ENCODE measurements at places on chromosomes 13 and 19.

- DNase-seq, result no peak
Observed at GRCh38 chr19:35742121-35742724, at the start of gene IGFLR1. Gene IGFLR1 (minus strand): TSS chr19:35742452. CDS start chr19:35741180, 1,272 bp downstream.

DNA sequence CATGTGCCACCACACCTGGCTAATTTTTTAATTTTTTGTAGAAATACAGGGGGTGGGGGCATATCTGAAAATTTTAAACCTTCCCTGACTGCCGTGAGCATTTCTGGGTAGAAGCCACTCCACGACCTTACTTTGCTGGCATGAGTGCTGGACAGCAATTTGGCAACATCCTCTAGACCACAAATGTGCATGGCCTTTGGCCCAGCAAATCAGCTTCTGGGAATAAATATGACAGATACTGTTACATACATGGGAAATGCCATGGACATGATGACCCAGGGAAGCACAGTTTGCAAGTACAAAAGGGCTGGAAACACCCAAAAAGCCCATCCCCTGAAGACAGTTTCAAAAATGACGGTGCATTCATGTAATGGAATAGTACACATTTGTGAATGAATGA lies 3.2 kb upstream of the PVR start:
- DNase-seq, result peak; percentile 49

DNA sequence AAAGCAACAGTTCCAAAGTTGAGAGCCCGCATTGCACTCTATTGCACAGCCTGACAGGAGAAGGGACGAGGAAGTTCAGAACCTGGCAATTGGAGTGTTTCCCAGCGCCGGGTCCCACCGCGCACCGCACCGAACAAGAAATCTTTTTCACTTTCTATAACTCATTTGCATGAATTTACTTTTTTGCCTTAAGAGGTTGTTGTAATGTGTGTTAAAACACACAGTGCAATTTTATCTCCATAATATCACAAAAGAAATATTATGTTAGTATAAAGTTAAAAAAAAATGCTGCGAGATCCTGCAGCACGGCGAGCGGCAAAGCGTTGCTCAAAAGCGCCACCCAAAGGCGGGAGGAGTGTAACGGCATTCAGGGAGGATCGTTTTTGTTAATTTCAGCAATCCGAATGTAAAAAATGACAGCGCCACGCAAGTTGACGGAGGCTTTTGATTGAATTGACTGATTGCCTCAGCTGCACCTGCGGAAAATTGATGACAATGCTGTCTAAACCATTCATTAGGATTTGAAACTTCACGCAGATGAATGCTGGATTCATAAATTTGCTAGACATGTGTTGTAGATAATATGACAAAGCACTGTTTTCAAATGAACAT lies 303.6 kb upstream of the ZNF507 start:
- DNase-seq, result peak; percentile 68

- DNase-seq, result no peak
Observed at GRCh38 chr19:4510435-4511255, 7.6 kb downstream of the PLIN4 start.

DNA sequence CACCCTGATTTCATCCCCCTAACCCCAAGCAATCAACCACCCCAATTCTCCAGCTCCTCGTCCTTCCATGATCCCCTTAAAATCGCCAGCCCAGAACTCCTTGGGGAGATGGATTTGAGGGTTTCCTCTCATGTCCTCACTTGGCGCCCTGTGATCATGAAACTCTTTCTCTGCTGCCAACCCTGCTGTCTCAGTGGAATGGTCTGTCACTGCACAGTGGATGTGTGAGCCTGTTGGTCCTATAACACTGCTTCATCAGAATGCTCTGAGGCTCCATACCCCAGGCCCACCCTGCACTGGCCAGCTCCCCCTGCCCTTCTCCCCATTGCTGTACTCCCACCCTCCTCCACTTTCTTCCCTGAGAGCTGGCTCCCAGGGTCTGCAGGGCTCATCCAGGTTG lies 12.6 kb upstream of the ZNF792 start:
- DNase-seq, result no peak

DNA sequence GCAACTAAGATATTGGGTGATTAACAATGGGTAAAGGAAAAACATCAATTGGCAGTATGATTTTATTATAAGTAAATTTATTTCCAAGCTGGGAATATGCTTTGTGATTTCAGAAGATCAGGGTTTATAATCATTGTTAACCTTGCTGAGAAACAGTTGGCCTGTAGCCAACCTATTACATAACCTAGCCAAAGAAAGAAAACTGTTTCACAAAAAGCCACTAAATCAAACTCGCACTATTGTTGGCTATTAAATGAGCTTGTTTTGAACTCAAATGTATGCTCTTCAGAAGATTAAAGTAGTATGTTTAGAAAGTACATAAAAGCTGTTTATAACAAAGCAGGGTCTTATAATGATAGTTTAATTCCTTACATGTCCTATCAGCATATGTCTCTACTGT lies 151.7 kb downstream of the LHFPL6 start:
- no peak for DNase-seq

All from AG20443 (cell line).